ENCODE measurements at places on chromosomes 5 and 9.

- no peak for DNase-seq
Measured at GRCh38 chr9:121745396-121745695, 93.9 kb downstream of the DAB2IP start.

DNA sequence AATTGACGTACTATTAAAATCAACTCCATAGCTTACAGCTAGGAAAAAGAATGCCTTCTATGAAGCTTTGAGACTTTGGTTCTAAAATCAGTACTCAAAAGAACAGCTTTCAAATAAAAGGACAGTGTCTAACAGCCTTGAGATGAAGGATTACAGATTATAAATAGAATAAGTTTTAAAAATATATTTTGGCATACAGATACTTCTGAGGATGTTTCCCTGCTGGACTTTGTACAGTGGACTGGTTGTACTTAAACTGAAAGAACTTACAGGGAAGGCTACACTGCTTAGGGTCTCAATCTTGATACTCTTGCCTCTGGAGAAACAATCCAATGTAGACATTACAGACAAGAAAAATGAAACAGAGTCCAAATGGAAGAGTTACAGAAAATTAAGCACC lies 452.7 kb downstream of the CETN3 start:
- DNase-seq, result no peak

GRCh38 chr9:137168573-137168903 lies 1.3 kb downstream of the LRRC26 start:
- no peak for DNase-seq

DNA sequence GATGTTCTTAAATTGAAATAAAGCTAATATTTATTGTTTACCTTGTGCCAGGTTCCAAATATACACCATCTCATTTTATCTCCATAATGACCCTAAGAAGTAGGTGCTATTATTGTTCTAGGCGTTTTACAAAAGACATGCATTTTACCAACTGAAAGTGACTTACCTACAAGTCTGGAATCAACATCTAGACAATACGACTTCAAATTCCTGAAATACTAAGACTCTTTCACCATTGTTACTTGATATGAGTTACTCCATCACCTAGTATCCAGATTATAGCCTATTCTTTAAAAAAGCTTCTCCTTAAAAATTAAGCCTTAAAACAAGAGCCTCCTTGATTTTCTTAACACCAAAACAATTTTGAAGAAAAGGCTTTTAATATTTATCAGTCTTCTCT lies 13.3 kb downstream of the HACD4 start:
- DNase-seq, result no peak

- DNase-seq, result no peak
Measured at GRCh38 chr9:3842839-3843238, 317.0 kb upstream of the RFX3 start.

DNA sequence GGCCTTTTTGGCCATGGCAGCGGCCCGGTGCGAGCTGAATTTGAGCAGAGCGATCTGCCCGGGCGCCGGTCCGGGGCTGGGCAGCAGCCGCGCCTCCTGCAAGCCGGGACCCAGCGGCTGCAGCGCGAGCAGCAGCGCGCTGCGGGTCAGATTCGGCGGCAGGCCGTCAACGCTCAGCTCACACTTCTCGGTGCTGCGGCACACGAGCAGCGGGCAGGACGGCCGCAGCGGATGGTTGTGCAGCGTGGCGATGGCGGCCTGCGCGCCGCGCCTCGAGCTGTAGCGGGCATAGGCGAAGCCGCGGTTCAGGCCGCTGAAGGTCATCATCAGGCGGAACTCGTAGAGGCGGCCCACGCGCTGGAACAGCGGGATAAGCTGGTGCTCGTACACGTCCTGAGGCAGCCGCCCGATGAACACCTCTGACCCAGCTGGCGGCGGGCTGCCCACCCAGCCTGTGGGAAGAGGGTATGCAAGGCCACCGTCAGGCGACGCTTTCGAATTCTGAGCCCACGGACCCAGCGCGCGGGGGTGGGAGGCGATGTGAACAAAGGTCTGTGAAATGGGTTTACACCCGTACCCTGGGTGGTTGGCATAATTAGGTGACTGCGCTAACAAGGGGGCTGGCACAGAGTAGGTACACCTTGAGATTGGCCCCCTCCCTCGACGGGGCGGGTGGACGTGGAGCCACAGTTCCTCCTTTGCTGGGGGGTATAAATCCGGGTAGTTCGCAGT lies 755 bp downstream of the DND1 start:
- no peak for DNase-seq

GRCh38 chr5:84411832-84412605 lies 27.3 kb upstream of the EDIL3 start:
- DNase-seq, result no peak

DNA sequence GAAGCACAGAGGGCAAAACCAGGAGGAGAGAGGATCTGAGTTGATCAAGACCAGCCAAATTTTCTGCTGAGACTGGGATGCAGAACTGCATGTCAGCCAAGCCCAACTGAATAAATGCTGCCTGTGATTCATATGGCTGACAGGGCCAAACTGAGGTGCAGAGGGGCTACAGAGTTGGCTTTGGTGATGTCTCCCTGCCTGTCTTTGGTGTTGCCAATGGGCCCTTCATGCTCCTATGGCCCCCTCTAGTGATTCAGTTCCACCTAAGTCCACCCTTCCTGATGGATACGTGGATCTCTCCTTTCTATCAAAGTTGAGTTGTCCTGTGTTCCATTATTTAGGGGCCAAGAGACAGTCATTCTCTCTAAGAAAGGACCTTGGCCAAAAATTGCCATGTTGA lies 163.6 kb upstream of the TLE4 start:
- no peak for DNase-seq

DNA sequence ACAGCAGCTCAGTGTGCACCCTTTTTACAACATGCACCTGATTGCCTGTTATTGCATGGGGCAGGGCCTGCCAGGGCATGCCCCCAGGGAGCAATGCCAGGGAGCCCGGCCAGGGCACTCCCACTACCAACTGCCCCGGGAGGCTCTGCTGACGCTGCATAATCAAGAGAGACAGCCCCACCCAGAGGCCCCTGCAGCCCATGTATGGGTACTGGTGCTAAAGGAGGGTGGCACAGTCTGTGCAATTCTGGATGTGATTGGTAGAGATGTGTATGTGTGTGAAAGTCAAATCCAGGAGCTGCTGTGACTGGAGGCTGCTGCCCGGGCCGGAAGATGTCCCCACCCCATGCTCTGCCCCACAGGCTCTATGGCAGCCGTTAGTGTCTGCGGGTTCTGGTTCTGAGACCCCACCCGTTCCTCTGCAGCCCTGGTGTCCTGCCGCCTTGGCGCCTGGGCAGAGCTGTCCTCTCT lies 3.9 kb upstream of the NEURL1B start:
- DNase-seq, result peak; percentile 28

- DNase-seq, result no peak
Measured at GRCh38 chr5:92548346-92548745, 1032.7 kb downstream of the NR2F1-AS1 start.

GRCh38 chr9:125525921-125526631 lies 180.9 kb downstream of the MAPKAP1 start:
- no peak for DNase-seq

GRCh38 chr9:804026-804425 lies 37.5 kb upstream of the DMRT1 start:
- no peak for DNase-seq

DNA sequence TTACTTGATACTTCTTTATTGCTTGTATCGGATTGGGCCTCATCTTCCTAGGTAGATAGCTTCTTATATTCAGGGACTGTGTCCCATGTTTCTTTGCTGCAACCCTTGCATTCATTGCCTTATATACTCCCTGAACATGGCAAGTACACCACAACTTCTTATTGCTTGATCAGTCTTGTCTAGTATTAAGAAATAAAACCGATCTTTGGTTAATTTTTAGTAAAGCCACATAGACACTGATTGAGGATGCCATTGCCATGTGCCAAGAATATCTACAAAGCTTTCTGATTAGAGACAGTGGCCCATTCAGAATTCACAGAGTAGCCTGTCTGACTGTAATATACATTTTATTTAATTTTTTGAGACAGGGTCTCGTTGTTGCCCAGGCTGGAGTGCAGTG lies 34.7 kb upstream of the ANKRD55 start:
- DNase-seq, result no peak

DNA sequence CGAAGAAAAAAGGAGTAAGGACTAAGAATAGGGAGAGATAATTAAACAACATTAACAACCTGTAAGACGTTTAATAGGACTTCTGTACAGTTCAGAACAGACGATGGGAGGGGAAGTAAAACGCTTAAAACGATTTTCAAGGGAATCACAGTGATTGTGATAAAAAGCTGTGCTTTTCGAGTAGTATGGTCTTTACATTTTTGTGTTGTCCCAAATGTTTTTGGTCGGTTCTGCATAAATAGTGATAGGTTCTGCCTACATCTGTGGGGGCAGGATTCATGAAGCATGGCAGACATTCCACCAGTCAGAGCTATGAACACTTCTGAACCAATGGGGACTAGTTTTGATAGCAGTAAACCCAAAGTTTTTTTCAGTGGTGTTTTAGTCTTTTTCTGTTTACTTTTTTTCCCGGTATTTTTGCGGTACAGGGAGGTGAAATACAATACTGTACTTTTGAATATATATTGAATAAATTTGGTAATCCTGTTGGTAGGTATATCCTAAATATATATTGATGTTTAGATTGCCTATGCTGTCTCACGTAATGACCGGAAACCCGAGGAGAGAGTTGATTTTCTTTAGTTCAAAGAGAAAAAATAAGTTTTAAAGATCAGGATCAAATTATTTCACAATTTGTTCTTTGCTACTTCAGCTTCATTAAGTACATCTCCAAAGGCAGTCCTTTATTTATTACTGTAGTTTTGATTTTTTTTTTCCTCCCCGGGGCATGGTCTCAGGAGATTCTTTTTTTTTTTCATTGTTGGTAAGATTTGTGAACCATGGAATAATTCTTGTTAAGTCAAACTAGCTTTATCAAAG lies 1.3 kb downstream of the ERBIN start:
- peak; percentile 54 for DNase-seq

DNA sequence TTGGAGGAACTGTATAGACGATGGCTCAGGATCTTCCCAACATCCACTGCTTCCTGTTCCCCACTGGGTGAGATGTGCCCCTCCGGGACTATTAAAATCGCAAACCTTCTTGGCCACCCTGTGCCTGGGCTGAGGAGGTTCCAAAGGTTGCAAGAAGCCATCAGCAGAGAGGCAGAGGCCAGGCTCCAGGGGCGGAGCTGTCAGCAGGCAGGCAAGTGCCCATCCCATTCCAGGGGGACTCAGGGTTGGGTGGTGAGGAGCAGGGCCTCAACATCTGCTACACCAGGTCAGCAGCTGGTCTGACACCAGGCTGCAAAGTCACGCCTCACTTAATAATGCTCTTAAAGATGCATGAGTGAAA lies 2.2 kb downstream of the BTNL3 start:
- no peak for DNase-seq

GRCh38 chr5:137010226-137010625 lies 488.9 kb downstream of the SPOCK1 start:
- DNase-seq, result no peak

DNA sequence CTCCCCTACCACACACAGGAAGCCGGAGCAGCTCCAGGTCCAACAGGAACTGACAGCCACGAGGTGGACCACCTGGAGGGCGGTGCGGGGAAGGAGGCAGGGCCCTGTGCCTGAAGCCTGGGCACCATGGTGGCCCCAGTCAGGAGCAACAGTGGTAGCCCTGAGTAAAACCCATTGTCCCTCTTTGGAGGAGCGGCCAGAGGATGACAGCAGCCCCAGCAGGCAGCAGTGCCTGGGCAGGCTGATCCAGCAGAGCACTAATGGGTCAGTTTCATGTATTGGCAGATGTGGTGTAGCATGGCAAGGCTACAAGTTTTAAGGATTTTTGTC lies 47.7 kb upstream of the GARNL3 start:
- no peak for DNase-seq

GRCh38 chr9:6212722-6213375 lies 2.8 kb upstream of the IL33 start:
- DNase-seq, result no peak

DNA sequence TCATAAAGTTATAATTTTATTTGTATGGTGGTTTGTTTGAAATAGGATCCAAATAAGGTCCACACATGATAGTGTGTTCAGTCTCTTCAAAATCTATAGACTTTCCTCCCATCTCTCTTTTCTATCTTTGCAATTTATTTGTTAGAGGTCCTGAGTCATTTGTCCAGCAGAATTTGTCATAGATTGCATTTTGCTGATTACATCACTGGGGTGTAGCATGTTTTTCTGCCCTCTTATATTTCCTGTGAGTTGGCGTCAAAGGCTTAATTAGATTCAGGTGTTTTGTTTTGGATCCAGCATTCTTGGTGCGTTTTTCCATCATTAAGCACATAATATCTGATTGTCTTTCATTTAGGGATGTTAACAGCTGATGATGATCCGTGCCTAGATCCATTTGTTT lies 15.0 kb downstream of the CYFIP2 start:
- DNase-seq, result no peak

- no peak for DNase-seq
Measured at GRCh38 chr5:90071066-90071465, 338.5 kb downstream of the CETN3 start.

DNA sequence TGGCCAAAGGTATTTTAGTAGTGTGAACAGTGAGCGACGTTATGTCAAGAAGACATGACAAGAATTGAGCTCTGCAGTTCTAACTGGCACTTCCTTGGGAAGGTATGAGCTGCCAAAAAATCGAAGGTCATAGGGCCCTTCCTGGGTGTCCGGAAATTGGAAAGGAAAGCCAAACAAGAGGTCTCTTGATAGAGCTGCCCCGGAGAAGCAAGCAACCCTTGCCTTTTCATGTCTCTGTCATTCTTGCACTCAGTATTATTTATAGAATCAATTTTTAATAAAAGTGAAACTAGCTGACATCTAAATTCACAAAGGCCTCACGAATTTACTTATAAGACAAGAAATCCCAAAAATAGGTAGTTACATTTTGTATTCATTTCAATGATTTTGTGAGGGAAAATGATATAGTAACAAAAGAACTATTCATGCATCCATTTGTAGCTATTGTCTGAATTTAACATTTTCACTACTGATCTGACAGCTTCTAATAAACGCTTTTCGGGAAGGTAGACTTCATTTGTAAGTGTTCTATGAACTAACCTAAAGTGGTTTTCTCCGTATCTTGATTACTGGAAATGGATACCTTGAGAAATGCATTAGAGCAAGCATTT lies 113.8 kb upstream of the VCAN start:
- DNase-seq, result no peak

GRCh38 chr5:54045077-54045792 lies 265.1 kb downstream of the ARL15 start:
- peak; percentile 32 for DNase-seq

DNA sequence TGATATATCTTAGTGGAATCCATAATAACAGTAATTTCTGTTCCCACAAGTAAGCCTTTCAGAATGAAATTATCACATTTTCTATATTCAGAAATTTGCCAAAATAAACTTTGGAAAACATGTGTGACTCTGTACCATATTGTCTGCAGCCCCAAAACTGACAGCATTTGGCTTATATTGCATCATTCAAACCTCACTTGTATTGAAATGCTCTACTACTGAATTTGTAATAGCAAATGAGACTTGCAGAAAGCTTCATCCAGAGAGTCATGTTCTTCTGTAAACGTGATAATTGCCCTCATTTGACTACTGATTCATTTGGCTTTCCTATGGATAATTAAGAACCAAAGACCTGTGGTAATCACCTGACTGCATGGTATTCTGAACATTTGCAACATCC lies 1249.5 kb upstream of the CDH18 start:
- DNase-seq, result no peak

- DNase-seq, result no peak
Measured at GRCh38 chr5:105783811-105784210, 1886.9 kb downstream of the EFNA5 start.
